ENCODE measurements at places on chromosomes 11 and 22. TPM values are rescaled to one million over a fixed set of nuclear protein-coding genes. Genes with fewer than 3 reads are reported as not detected.

DNA sequence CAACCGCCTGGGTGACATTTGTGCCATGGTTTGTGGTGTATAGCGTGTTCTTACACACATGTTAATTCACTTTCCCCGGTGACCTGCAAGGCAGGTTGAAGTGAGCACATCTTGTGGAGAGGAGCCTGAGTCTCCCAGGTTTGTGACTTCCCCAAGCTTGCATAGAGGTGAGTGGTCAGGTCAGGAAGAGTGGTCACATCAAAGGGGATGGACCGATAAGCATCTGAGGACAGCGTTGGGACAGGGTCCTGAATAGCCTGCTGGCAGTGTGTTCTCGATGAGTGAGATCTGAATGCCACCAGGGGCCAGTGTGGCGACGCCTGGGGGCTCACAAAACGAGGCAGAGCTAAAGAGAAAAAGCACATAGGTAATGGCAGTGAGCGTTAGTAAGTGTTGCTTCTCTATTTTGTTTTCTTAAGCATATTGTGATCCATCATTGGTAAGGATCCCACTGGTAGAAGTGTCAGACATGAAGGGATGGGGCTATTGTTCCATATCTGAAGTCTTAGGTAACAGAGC lies 154.6 kb downstream of the GRIK4 start:
- DNase-seq: no peak

GRCh38 chr11:76174330-76174729 lies 32.0 kb downstream of the WNT11 start:
- DNase-seq: no peak

DNA sequence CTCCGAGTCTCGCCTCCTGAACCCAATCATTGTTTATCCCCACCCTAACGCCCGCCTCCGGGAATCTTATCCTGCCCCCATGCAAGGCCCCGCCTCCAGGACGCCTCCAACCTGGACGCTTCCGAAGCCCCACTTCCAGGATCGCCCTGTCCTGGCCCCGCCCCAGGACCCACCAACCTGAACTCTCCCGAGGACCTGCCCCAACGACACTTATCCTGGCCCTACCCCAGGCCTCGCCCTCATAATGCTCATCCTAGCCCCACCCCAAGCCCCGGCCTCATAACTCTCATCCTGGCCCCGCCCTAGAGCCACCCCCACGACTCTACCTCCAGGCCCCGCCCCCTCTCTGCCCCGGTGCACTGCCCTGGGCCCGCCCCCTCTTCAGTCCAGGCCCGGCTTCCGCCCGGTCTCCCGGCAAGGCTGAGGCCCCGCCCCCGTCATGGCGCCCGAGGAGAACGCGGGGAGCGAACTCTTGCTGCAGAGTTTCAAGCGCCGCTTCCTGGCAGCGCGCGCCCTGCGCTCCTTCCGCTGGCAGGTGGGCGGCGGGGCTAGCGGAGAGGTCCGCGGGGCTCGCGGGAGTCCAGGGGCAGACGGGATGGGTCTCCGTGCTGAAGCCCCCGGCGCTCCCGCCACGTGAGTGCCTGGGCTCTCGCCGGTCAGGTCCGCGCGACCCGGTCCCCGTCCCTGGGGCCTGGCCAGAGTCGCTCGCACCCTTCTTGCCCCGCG lies 45.7 kb upstream of the DEFB108B start:
- peak; percentile 23 for DNase-seq

- no peak for DNase-seq
Observed at GRCh38 chr11:60194511-60194910, 11.6 kb upstream of the MS4A6A start.

DNA sequence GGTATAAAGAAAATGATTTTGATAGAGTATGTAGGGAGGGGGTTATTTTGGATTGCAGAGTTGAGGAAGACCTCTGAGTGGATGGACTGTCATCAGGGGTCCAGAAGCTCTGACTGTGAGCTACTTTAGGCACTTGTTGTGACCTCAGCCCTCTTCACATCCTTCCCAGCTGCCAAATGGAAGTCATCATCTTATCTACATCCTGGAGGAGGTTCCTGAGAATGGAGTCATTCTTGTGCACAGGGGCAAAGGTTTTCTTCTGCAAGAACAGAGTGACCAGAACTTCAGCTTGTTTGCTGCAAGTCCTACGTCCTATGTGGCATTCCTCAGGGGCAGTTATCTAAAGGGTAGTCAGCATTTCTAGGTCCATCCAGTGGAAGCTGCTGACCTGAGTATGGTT lies 393.8 kb downstream of the AASDHPPT start:
- DNase-seq: no peak

DNA sequence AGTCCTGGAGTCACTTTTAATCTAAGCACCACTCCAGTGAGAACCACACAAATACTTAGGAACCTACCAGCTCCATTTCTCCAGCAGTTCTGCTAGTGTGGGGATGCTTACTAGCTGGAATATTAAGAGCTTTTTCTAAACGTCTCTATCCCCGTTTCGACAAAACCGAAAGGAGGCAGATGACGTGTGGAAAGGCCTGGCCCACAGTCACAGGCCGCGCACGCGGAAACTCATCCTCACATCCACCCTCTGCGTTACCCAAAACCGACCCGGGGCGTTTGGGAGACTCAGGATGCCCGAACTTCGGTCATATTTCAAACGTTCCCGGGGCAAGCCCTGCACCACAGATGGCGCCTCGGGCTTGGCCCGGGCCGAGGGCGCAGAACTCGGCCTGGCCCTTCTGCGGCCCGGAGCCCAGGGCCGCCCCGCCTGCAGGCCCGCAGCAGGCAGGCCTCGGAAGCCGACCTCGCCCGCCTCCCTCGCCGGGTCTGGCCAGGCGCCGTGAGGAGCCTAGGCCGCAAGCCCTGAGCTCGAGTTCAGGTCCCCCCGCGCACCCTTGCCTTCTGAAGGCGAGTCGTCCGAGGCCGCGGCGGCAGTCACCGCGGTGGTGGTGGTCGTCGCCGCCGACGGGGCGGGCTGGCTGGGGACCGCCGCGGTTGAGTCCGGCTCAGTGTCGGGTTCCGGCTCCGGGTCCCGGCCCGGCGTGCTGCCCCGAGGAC lies 473 bp downstream of the FNBP4 start:
- peak; percentile 78 for DNase-seq

GRCh38 chr11:12834630-12835029 lies 160.4 kb downstream of the TEAD1 start:
- DNase-seq: no peak

OR5AP2 gene
- total RNA-seq: not detected

PDE3B gene
- total RNA-seq: 7.5 TPM

- DNase-seq: no peak
Observed at GRCh38 chr11:1326435-1327063, 17.1 kb upstream of the TOLLIP start.

TMEM191B gene
- 3.4 TPM for total RNA-seq

OR5A2 gene
- not detected for total RNA-seq

OR52I1 gene
- total RNA-seq: not detected

- DNase-seq: no peak
Observed at GRCh38 chr22:34019190-34019845, 99.0 kb upstream of the LARGE1 start.

DNA sequence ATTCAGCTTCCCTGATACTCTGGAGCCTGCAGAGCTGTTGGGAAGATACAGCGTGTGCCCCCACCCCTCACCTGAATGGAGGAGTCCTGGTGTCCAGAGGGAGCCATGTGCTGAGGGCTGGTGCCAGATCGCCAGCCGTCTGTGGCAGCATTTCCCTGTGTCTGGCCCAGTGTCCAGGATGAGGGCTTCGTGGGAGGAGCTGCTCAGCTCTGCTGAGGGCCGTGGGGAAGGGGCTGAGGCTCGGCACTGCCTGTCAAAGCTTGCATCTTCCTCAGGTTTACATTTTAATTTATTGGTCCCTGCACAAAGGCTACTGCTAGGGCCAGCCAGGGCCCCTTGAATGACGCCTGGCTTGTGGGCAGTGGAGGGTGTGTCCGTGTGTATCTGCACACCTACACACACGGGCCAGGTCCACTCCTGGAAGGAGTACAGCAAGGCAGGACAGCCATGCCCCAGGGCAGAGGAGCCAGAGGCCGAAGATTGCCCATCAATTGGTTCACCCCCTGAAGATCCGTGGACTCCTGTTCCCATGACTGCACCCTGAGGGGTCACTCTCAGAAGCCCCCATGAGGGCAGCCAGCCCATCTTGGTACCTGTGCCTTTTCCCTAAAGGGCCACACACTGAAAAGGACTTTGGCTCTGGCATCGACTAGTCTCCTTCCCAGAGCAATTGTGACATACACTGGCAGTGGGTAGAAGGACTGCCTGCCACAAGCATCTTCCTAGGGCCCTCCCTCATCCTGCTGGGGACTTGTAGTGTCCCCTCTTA lies 107.7 kb upstream of the PARVA start:
- no peak for DNase-seq

OR56B4 gene
- not detected for total RNA-seq

DNA sequence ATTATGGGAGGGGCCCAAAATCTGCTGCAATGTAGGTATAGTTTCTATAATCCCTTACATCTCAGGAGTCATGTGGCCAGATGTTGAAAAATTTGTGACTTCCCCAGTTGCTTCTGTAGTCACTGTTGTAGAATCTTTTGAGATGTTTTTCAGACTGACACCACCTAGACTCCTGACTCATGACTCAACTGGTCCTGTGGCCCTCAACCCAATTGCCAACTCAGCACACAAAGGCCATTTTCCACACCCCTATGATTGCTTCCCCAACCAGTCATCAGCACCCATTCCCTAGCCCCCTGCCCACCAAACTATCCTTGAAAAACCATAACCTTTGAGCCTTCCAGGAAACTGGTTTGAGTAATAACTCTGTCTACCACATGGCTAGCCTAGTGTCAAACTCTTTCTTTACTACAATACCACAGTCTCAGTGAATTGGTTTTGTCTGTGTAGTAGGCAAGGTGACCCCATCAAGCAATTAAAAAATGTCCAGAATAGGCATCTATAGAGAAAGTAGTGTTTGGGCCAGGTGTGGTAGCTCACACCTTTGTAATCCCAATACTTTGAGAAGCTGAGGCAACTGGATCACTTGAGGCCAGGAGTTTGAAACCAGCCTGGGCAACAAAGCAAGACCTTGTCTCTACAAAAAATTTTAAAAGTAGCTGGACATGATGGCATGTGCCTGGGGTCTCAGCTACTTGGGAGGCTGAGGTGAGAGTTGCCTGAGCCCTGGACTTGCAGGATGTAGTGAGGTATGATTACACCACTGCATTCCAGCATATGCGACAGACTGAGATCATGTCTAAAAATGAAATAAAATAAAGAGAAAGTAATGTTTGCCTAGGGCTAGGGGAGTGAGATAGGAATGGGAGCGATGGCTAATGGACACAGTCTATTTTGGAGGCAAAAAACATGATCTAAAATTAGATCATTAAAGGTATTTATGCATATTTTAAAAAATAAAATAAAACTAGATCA lies 24.1 kb upstream of the FEZ1 start:
- DNase-seq: no peak

- no peak for DNase-seq
Observed at GRCh38 chr22:17303840-17304779, 65.2 kb upstream of the CECR2 start.

FHIP1B gene
- 65.4 TPM for total RNA-seq

KRTAP5-1 gene
- not detected for total RNA-seq

DNA sequence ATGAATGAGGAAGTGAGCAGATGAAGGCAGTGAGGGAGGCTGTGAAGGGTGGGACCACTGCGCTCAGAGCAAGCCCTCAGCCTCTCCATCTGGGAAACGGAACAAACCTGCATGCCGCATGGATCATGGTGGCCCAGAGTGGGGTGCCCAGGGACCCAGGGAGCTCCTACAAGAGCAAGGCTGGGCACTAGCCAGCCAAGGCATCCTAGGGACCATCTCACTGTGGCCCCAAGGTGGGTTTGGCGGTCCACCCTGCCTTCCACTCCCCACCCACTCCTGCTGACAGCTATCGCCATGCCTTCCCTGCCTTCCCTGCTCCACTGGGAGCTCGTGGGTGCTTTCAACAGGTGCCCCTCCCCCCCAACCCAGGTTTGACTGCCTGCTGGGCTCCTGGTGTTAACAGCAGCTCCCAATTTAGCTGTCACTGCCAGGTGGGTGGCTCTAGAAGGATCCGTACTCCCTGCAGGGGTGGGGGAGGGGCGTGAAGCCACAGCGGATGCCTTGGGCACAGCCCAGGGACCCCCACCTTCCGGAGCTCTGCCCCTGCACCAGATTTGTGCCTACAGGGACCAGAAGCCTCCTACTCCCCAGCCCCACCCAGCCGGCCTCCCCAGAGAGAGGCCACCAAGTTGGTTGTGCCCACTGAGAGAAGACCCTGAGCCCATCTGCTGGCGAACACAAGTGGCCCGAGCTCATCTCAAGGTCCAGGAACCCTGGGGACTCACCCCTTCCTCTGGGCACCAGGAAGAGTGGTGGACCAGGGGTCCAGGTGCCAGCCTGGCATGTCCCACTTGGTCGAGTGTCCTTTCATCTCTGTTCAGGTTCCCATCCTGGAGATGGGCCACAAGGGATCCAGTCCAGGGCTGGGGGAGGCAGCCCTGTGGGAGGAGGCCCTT lies 29.7 kb upstream of the PRODH start:
- DNase-seq: no peak

DNA sequence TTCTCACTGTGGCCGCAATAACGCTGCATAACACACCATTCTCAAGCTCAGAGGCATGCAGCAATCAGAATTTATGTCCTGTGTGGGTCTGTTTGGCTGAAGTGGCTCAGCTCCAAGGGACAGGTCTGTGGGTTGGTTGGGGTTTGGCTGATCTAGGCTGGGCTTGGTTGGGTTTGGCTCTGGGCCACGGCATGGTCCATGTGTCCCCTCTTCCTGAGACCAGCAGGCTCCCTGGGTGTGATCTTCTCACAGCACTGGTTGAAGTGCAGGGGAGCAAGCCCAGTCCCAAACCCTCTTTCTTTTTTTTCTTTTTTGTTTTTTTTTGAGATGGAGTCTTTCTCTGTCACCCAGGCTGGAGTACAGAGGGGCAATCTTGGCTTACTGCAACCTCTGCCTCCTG lies 25.0 kb downstream of the SMIM38 start:
- DNase-seq: no peak

DNA sequence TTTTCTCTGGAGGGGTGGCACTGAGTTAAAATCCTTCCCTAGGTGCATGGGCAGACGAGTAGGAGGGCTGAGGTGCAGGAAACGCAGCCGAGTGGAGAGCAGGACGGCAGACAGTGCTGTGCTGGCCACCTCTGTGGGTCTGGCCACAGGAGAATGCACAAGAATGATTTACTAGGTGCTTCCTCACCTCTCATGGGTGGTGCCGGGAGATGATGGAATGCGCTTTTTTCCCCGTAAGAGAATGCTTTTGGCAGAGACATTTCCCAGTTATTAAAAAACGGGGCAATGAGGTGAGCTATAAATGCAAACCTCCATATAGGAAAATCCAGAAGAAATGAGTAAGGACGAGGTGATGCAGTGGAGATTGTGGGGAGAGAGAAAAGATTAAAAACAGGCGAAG lies 86.1 kb downstream of the ADAMTS15 start:
- DNase-seq: no peak

- no peak for DNase-seq
Observed at GRCh38 chr11:124278261-124278660, 22.1 kb downstream of the OR8G5 start.

All from mucosa of gallbladder (tissue), 1 donor.